A172 (cell line): ENCODE measurements at places on chromosomes 7 and 10.

DNA sequence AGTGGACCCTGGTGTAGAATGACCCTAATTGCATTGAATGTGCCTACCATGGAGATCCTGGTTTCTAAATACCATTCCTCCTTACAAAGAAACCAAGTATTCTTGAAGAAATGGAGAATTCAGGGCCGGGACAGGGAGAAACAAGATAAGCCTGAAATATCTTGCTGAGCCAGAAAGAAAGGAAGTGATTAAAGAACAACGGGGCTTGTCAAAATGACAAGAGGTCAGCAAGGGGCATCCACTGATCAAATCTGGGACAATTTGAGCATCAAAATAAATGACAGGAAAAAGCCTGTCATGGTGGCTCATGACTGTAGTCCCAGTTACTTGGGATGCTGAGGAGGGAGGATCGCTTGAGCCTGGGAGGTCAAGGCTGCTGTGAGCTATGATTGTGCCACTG is 8.1 kb downstream of the ABHD11 start:
- no peak for DNase-seq

DNA sequence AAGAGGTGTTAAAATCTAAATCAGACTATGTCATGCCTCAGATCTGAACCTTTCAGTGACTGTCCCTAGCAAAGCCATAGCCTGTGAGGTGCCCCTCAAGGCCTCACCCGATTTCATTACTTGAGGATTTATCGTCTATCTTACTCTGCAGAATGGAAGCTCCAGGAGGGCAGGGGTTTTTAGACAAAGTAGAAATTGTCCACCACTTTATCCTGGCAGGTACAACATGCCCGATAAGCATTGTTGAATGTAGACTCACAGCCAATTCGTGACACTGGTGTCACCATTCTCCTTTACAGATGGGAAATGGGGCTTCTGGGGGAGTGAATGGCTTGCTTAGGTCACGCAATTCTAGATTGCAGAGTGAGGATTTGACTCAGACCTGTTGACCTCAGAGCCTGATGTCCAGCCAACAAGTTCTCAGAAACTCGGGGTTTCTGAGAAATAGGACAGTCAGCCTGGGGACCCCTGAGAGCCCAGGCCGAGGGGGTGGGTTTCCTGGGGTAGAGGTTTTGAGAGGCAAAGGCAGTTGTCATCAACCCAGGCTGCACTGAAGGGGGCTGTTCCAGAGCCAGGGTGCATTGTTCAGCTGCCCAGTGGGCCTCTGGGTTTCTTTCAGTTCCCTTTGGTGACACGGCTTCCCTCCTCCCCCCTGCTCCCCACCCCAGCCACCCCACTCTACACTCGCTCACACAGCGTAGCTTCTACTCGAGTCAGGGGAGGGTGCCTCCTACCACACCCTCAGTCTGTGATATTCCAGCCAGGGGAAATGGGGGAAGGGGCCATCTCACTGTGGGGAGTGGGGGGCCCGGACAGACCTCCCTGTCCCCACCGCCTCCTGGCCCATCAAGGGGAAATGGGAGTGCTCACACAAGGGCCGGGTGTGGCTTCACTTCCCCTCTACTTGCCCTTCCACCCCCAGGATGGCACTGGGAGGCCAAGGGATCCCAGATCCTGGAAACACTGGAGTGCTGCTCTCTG is 3.1 kb upstream of the IRF5 start:
- no peak for DNase-seq

GRCh38 chr7:40432046-40432445 is 297.2 kb downstream of the SUGCT start:
- no peak for DNase-seq

DNA sequence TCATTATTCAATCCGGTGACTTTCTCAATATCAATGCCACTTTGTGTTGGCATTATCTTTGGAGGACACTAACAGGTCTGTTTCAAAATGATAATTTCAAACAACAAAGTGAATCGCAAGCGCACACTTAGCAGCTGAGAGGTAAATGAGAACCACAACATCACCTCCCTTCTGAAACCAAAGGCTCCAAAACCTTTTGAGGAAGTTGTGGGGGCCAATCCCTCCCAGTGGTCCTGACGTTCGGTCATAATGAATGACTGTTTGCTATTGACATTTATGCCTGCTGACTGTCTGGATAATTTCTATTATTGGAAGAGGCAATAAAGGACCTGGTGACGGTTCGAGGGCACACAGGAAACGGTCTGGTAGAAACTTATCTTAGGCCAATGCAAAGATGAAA is 1.8 kb downstream of the ADARB2 start:
- DNase-seq: no peak
